Thyroid gland (tissue), 4 donors: ENCODE measurements at places on chromosomes 2 and 18.

- no peak for DNase-seq
Measured at GRCh38 chr2:138548796-138549195, 47.2 kb downstream of the SPOPL start.

DNA sequence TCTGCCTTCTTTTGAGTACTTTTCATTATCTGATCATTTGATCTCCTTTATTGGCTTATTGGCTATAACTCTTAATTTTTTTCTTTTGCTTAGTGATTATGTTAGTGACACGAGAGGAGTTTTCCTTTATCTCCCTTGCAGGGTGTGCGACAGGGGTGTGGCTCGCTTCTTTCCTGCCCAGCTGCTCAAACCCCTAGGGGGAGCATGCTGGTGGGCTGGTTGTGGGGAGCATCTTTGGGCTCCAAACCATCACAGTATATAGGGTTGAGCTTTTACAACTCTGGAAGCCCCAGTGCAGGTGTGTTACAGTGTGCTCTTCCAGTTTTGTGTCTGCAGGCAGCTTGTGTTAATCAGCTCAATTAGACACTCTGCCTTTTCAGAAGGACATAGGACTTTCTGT is 357.0 kb upstream of the TMEFF2 start:
- DNase-seq, result no peak

GRCh38 chr18:31649978-31650719 is 34.2 kb downstream of the B4GALT6 start:
- no peak for DNase-seq

GRCh38 chr18:77108001-77108692 is 24.4 kb downstream of the MBP start:
- peak; percentile 45 for DNase-seq

GRCh38 chr2:69715964-69716363 is 26.0 kb upstream of the ANXA4 start:
- DNase-seq, result no peak
